ENCODE measurements at places on chromosomes 4 and X. TPM values are rescaled to one million over a fixed set of nuclear protein-coding genes. Genes with fewer than 3 reads are reported as not detected.

The SLC10A4 gene
- total RNA-seq: not detected

The TBC1D9 gene
- 23.6 TPM for total RNA-seq

The MAGEB2 gene
- not detected for total RNA-seq

The DCLK2 gene
- 4.7 TPM for total RNA-seq

The NUDT11 gene
- not detected for total RNA-seq

The SYNPO2 gene
- 114 TPM for total RNA-seq

The MGARP gene
- total RNA-seq: not detected

The GABRB1 gene
- not detected for total RNA-seq

The DMD gene
- total RNA-seq: 117 TPM

The FABP2 gene
- 3.8 TPM for total RNA-seq

The RAB41 gene
- not detected for total RNA-seq

The GC gene
- total RNA-seq: not detected

The TMSB15C gene
- total RNA-seq: 11.7 TPM

The GBA3 gene
- 13.0 TPM for total RNA-seq

The RTL3 gene
- total RNA-seq: 12.9 TPM

The ZCCHC18 gene
- 0.92 TPM for total RNA-seq

The MND1 gene
- not detected for total RNA-seq

The ATP2B3 gene
- not detected for total RNA-seq

The VCX2 gene
- not detected for total RNA-seq

The F8A3 gene
- 11.2 TPM for total RNA-seq

The TCEAL6 gene
- total RNA-seq: not detected

The FGD1 gene
- total RNA-seq: not detected

The NLGN4X gene
- total RNA-seq: 3.6 TPM

The IL13RA1 gene
- 110 TPM for total RNA-seq

The FOXR2 gene
- not detected for total RNA-seq

The PDE6B gene
- total RNA-seq: not detected
